ENCODE measurements at places on chromosomes 7 and 10. TPM values are rescaled to one million over a fixed set of nuclear protein-coding genes. Genes with fewer than 3 reads are reported as not detected.

GRCh38 chr10:28880683-28880950 is 203.3 kb downstream of the BAMBI start:
- no peaks in the 10 kb centered on the region for H3K36me3 ChIP-seq
- no peak overlapping the region for H3K4me3 ChIP-seq
- no peaks in the 10 kb centered on the region for H3K4me1 ChIP-seq

DNA sequence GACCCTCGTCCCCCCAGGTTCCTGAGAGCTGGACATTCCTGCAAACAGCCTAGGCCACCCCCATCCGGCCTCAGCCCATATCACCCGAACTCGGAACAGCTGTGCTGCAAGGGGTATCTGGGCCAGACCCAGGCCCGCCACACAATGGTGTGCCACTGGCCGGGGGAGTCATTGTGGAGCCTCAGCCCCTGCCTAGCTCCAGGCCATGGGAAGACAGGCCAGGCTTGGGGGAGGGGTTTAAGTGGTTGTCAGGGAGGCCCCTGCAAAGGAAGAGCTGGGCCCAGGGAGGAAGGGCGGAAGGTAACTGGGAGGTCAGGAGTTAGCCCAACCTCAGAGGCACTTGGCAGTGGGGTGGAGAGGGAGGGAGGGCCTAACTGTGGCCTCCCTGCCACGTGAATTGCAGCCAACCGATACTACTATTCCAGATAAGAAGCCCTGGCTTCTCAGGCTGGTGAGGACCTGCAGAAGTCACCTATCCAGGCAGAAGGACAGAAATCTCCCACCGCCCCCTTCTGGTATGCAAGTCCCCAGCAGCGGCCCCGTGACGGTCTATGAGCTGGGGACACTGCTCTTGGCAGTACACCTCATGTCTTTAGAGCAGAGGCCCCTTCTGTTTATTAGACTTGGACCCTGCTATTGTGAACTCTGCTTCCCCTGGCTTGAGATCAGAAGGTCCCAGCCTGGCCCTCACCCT is 26.8 kb downstream of the VSIR start:
- H3K4me3 ChIP-seq = no peak overlapping the region
- H3K4me1 ChIP-seq = peaks cover 48% of the 10 kb centered on the region
- no peak overlapping the region for H3K27ac ChIP-seq
- DNase-seq = peak; percentile 74
- no peaks in the 10 kb centered on the region for H3K36me3 ChIP-seq
- 0 out of 2 replicates have a peak, but pooled peaks cover 3% of the 10 kb centered on the region for H3K27me3 ChIP-seq

GRCh38 chr7:38656968-38657367 is 25.8 kb upstream of the AMPH start:
- no peaks in the 10 kb centered on the region for H3K4me1 ChIP-seq
- no peak overlapping the region for H3K4me3 ChIP-seq
- H3K36me3 ChIP-seq = no peaks in the 10 kb centered on the region
- no peak for DNase-seq

GRCh38 chr10:80165173-80165572 is 32.6 kb downstream of the PLAC9 start:
- no peak overlapping the region for H3K4me3 ChIP-seq
- DNase-seq = no peak
- H3K27ac ChIP-seq = no peak overlapping the region
- H3K4me1 ChIP-seq = no peaks in the 10 kb centered on the region
- no peaks in the 10 kb centered on the region for H3K36me3 ChIP-seq

DNA sequence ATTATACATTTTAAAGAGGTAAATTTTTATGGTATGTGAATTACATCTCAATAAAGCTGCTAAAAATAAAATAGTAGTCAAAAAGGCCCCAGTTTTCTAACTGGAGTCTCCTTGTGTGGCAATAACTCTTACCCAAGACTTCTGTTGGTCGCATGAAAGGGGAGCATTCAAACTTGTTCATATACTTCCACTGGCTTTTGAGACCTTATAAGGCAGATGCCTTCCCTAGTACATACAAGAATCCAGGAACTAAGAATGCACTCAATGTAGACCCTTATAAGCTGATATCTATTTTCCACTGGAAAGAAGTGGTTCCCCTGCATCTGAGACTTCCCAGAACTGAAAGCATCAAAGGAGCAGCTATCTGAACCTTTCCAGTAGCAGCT is 13.0 kb downstream of the BCAP29 start:
- H3K36me3 ChIP-seq = peaks cover 21% of the 10 kb centered on the region
- H3K4me1 ChIP-seq = no peaks in the 10 kb centered on the region
- no peak for DNase-seq
- no peak overlapping the region for H3K27ac ChIP-seq

The OR6V1 gene
- total RNA-seq = not detected

DNA sequence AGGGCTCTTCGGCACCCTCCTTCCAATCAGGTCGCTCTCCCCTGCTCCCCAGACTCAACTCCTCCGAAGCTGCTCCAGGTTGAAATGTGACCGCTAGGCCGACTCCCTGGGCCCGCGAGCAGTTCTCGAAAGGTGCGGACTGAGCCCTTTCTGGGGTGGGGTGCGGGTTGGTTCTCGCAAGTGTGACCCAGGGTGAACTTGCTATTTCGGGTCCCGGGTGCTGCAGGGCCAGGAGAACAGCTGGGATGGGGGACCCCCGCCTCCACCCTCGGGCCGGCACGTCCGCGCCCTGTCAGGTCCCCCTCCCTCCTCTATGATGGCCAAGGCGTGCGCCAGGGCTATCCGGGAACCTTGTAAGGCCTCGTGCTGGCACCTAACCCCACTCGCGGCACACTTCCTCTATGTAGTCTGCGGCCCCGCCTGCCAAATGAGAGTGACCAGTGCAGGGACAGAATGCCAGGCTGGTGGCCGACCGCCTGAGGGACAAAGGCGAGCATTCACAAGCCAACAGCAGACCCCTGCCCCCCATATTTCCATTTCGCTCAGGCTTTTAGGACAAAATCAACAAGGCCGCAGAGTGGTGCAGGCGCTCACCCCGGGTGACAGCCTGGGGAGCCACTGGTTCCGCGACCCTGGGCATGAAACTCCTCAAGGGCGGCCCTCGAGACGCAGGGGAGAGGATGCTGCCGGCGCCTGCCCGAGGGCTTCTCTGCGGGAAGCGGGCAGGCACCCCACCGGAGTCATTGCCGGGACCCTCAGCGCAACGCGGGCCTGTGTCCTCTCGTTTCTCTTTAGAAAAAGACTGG is 13.7 kb upstream of the HOXA13 start:
- no peaks in the 10 kb centered on the region for H3K27me3 ChIP-seq
- H3K4me1 ChIP-seq = no peaks in the 10 kb centered on the region
- H3K4me3 ChIP-seq = no peak overlapping the region
- DNase-seq = no peak
- H3K36me3 ChIP-seq = no peaks in the 10 kb centered on the region

DNA sequence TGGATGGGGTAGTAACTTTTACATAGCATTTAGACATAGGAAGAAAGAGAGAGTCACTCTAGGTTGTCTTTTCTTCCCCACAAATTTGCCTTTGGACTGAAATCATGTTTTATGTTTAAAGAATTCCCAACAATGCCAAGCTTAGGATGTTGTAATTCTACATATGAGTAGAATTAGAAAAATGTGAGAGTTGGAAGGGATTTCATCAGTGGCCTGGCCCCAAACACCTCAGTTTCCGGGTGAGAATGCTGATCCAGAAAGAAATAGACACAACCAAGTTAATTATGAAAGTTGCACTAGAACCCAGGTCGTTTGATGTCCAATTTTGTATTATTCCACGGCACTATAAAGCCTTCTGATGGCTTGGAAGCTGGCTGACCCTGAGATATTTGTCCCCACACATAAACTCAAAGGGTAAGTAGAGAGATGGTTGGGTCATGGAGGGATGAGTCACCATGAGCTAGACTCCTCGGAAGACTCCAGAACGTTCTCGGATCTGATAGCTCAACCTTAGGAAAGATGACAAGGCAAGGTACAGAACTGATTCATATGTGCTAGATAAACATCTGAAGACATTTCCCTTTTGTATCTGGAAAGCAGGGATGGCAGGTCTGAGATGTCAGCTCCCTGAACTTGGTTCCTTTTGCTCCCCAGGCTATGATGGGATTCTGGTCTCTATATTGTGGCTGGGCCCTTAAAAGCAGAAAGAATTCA is 48.8 kb upstream of the SLC35B4 start:
- no peaks in the 10 kb centered on the region for H3K27me3 ChIP-seq
- H3K4me3 ChIP-seq = no peak overlapping the region
- no peak for DNase-seq
- H3K27ac ChIP-seq = no peak overlapping the region

DNA sequence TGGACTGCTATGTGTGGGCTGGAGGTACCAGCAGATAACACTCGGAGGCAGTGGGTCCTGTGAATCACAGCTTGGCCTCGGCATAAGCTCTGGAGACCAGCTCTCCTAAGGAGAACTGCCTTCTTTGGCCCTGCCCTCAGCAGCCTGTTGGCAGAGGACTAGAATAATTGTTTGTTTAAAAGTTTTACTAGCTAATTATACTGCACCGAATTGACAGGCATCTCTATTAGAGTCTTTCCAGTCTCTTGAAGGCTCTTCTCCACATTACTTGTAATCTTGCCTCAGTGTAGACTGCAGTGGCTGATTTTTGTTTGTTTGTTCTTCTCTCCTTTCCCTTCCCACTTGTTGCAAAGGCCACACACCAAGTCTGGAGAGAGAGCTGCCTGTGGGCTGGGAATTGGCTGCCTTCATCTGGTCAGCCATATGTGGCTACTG is 183.2 kb downstream of the AUTS2 start:
- H3K27me3 ChIP-seq = no peaks in the 10 kb centered on the region
- no peak for DNase-seq
- no peak overlapping the region for H3K4me3 ChIP-seq
- peaks cover 24% of the 10 kb centered on the region for H3K4me1 ChIP-seq
- no peak overlapping the region for H3K27ac ChIP-seq
- H3K36me3 ChIP-seq = no peaks in the 10 kb centered on the region

DNA sequence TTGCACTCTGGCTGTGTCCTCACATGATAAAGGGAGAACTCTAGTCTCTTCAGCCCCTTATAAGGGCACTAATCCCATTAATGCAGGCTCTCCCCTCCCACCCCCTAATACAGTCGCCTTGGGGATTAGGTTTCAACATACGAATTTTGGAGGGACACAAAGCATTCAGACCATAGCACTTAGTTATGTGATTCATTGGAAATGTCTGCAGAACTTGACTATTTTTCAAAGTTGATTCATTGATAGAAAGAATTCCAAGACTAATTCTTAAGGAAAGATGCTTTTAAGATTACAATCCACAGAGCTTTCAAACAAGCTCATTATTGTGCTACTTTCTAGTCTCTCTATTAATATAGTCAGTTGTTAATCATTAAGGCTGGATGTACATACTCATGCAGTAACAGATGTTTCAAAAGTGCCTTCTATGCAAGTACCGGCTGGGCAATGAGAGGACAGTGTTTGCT is 85.3 kb upstream of the RPA3 start:
- no peaks in the 10 kb centered on the region for H3K36me3 ChIP-seq
- H3K27ac ChIP-seq = no peak overlapping the region
- H3K4me1 ChIP-seq = peaks cover 10% of the 10 kb centered on the region
- no peak for DNase-seq

DNA sequence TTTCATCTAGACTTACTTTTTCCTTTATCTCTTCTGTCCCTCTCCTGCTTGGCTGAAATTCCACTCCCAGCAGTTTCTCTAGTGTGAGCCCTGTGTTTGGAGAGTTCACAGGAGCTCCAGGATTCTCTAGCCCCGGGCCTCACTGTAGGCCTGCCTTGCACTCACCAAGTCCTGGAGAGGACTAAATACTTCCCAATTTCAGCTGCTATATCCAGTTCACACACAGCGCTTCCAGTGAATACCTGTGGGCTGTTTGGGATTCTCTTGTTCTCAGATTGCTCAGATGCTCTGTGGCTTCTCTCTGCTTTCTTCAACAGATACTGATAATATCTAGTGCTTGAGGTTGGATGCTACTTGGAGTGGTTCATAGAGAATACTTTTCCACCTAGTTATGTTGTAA is 46.0 kb downstream of the MINPP1 start:
- no peak overlapping the region for H3K27ac ChIP-seq
- H3K4me3 ChIP-seq = no peak overlapping the region
- no peak for DNase-seq
- H3K36me3 ChIP-seq = peaks cover 5% of the 10 kb centered on the region

The CCDC7 gene
- 19.7 TPM for total RNA-seq

The RAB19 gene
- total RNA-seq = not detected

DNA sequence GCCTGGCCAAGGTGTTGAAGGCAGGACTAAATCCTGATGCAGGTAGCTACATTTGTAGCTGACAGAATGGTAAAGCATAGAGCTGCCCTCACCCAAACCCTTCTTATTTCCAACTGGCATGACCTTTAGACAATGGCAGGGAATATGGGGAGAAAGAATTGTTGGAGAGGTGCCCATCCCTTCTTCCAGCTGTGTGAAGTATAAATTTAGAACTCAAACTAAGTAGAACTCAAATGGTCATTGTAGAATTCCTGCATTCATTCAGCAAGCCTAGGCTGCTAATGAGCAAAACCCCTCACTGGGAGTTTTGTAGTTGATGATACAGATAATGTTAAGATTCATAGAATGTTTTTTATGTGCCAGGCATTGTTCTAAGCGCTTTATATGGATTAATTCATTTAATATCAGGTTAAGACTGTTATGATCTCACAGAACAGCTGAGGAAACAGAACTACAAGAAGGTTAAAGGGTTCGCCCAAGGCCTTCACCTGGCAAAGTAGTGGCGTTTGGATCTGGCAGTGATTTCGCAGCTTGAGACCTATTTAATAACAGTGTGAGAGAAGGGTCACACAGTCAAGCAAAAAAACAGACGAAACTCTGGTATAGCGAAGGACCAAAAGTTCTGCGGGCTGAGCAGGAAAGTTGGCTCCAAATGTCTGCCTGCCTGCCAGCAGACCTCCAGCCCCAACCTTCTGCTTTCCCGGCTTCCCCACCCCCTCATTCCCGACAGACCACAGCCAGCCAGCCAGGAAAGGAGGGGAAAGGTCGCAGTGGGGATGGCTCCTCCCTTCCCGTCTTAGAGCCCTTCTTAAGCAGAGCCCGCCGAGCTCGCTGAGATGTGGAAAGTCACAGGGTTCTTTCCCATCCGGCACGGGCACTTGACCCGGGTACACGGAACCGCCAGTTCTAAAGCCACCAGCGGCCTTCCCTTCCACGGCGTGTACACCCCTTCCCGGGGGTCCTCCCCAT is 1.6 kb upstream of the HILPDA start:
- H3K4me3 ChIP-seq = no peak overlapping the region
- H3K27ac ChIP-seq = no peak overlapping the region
- H3K36me3 ChIP-seq = 0 out of 2 replicates have a peak, but pooled peaks cover 8% of the 10 kb centered on the region
- no peak for DNase-seq
- no peaks in the 10 kb centered on the region for H3K27me3 ChIP-seq
- peaks cover 32% of the 10 kb centered on the region for H3K4me1 ChIP-seq

All from Karpas-422 (cell line).